ENCODE measurements at places on chromosomes 4 and X.

DNA sequence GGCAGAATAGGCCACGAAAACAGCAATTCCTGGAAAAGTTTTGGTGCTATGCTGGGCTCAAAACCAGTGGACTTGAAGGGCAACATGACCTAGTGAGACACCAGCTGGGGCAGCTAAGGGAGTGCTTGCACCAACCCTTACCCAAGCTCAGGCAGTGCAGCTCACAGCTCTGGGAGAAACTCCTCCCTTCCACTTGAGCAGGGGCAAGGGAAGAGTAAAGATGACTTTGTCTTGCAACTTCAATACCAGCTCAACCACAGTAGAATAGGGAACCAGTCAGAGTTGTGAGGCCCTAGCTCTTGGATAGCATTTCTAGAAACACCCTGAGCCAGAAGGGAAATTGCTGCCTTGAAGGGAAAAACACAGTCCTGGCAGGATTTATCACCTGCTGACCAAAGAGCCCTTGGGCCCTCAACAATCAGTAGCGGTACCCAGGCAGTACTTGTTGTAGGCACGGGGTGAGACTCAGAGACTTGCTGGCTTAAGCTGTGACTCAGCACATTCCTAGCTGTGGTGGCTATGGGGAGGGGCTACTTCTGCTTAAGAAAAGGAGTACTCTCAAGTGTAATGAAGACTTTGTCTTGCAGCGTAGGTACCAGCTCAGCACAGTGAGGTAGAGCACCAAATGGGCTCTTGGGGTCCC is 19.7 kb upstream of the ABCG2 start:
- no peaks in the 10 kb centered on the region for H3K36me3 ChIP-seq
- no peak overlapping the region for H3K4me3 ChIP-seq
- H3K4me1 ChIP-seq: no peaks in the 10 kb centered on the region
- H3K27ac ChIP-seq: no peak overlapping the region

DNA sequence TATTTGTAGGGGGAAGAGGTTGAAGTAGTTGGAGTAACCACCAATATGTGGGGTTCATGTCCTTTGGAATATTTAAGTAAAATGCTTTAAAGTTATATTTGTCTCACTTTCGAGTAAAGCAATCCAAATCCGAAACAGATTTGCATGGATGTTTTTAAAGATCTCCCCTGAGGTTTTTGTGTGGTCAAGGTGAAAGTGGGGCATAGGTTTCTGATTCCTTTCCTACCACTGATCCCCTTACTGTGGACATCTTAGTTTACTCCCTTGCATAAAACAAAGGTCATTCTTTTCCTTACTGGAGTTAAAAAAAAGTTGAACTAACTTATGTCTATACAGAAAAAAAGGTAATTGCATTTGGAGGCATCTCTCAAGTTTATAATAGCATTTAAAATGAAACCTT is 71.9 kb upstream of the PHOX2B start:
- no peak overlapping the region for H3K27ac ChIP-seq
- H3K4me3 ChIP-seq: no peak overlapping the region
- no peaks in the 10 kb centered on the region for H3K27me3 ChIP-seq
- no peak for DNase-seq

- no peaks in the 10 kb centered on the region for H3K36me3 ChIP-seq
- H3K27me3 ChIP-seq: no peaks in the 10 kb centered on the region
- no peak overlapping the region for H3K4me3 ChIP-seq
- no peak overlapping the region for H3K27ac ChIP-seq
- no peak for DNase-seq
- H3K4me1 ChIP-seq: no peaks in the 10 kb centered on the region
These were observed 851.9 kb upstream of the FRG1 start for GRCh38 chr4:189088780-189089179.

DNA sequence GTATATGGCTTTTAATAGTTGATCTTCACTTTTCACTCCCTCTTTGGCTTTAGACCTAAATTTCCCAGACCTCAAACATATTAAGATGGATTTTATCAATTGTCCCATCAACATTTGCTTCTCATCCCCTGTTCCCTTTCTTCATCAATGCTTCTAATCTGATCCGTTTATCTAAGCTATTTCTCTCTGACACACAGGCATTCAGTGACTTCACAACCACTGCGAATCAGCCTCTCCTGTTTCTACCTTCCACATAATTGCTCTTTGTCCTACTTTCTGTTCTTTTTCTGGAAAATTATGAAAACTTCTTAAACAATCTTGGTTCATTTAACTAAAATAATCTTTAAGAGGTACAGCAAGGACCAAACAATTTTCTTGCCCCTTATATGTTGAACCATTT is 115.2 kb downstream of the GLRA3 start:
- no peaks in the 10 kb centered on the region for H3K36me3 ChIP-seq
- no peak overlapping the region for H3K27ac ChIP-seq
- no peak for DNase-seq
- no peaks in the 10 kb centered on the region for H3K4me1 ChIP-seq

- H3K4me1 ChIP-seq: no peaks in the 10 kb centered on the region
- H3K27ac ChIP-seq: no peak overlapping the region
- no peaks in the 10 kb centered on the region for H3K27me3 ChIP-seq
- H3K4me3 ChIP-seq: no peak overlapping the region
- no peaks in the 10 kb centered on the region for H3K36me3 ChIP-seq
- DNase-seq: no peak
These were observed 47.6 kb downstream of the SPIN3 start for GRCh38 chrX:56947699-56948098.

GRCh38 chrX:119406776-119407175 is 7.6 kb downstream of the SLC25A43 start:
- H3K4me3 ChIP-seq: no peak overlapping the region
- H3K36me3 ChIP-seq: peaks cover 11% of the 10 kb centered on the region
- no peak overlapping the region for H3K27ac ChIP-seq
- no peaks in the 10 kb centered on the region for H3K27me3 ChIP-seq

DNA sequence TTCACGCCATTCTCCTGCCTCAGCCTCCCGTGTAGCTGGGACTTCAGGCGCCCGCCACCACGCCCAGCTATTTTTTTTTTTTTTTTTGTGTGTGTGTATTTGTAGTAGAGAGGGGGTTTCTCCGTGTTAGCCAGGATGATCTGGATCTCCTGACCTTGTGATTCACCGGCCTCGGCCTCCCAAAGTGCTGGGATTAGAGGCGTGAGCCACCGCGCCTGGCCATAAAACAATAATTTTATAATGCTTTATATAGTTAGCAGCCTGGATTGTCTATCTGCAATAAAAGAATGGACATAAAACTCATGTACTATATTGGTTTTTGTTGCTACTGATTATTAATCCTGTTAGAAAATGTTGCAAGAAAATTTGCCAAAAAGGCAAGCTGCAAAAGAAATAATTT is 195.9 kb upstream of the BANK1 start:
- no peaks in the 10 kb centered on the region for H3K36me3 ChIP-seq
- H3K27ac ChIP-seq: no peak overlapping the region
- DNase-seq: no peak
- no peaks in the 10 kb centered on the region for H3K27me3 ChIP-seq

All from B cell (primary cell).